ENCODE measurements at places on chromosomes 6 and 20.

DNA sequence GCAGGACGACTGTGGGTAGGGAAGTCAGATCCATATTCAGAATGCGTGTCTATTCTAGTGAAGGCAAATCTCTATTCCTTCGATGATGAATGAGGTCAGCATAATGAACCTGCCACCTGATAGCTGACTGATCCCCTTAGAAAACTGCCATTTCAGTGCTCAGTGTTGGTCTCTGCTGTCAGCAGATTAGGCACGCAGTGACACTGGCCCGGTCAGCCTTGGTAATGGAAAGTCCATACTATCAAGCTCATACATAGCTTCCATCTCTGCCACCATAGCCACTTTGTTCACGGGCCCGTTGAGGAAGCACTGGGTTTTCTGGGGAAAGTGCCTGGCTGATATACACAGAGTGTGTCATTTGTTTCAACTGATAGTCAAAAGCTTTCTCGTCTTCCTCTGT, 54.0 kb downstream of the C6orf52 start:
- no peak for DNase-seq

DNA sequence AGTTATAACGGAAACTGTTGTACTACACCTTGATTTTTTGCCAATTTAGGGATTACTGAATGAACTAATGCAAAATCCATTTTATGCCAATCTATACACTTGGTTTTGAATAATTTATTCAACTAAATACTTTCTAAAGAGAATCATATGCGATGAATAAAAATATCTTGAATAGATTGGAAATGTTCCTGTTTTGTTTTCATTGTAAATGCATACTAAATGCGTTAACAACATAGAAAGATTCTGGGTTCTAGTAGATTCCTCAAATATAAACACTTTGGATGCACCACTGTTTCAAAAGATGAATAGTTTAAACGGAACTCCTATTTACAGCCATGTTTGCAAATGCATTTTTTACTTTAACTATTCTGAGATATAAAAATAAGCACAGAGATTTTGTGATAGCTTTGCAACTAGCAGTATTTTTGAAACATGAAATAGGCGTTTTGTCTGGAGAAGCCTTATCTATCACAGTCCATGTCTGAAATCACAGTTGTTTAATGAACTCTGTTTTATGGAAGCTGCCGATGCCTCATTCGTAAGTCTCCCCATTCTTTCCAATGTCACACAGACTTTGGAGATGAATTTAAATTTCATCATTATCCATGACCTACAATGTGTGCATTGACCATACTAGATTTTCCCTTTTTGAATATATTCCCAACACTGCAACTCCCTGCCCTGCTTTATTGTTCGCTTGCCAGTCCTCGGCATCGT, 277.7 kb upstream of the QKI start:
- no peak for DNase-seq

- DNase-seq, result no peak
Measured at GRCh38 chr6:106255306-106255705, 70.3 kb downstream of the ATG5 start.

DNA sequence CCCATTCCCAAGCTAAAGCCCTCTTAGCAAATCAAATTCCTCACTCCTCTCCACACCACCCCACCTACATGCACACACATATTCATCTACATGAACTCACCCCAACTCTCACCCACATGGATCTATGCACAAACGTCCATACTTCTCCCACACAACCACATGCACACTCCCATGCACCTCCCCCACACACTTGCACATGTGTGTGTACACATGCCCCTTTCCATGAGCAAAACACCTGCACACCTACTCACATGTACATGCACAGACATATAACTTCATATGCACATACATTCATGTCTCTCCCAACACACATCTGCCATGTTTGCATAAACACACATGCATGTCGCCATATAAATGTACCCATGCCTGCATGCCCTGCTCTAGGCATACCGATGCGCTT, 22.8 kb upstream of the CST1 start:
- no peak for DNase-seq

Measured in NCI-H226 (cell line).